GM23338 (cell line): ENCODE measurements at places on chromosomes 5 and 9. TPM values are rescaled to one million over a fixed set of nuclear protein-coding genes. Genes with fewer than 3 reads are reported as not detected.

GRCh38 chr5:81020478-81021167 lies 60.5 kb downstream of the RASGRF2 start:
- DNase-seq = no peak

DNA sequence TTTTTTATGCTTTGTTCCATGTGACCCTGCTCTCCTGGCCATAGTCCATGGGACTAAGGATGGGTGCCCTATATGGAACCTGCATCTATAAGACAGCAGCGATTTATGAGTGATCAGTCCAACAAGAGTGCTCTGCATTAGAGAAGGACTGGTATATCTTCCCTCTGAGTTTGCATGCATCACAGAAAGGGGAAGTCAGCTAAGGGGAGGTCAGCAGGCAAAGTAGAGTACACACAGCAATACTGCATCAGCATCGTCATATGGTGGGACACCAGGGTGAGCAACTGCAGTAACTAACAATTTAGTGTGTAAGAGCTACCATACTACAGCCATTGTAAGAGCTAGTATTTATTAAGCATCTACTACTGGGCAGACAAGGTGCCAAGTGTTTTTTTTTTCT lies 311.3 kb downstream of the NDUFS4 start:
- no peak for DNase-seq

- peak; percentile 18 for DNase-seq
Observed at GRCh38 chr9:16100537-16101091, 547.8 kb downstream of the CCDC171 start.

DNA sequence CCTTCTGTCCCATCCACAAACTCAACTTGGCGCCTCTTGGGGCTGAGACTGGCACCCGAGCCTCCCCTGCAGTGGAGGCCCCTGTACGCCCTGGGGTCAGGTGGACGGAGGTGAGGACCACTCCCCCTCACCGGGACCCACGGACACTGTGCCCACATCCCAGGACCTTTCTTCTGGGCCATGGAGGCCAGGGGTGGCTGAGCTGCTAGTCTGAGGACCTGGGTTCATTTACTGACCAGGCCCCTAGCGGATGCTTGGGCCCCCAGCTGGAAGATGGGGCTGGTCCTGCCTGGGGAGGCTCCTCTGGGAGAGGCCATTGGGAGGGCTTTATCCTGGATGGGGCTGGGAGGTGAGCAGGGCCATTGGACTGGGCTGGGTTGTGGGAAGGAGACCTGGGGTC lies 16.9 kb upstream of the SLC6A19 start:
- no peak for DNase-seq

Gene AGXT2
- not detected in 2 replicates for polyA plus RNA-seq

- no peak for DNase-seq
Observed at GRCh38 chr9:114196979-114197622, 41.8 kb downstream of the COL27A1 start.

Gene HRCT1
- not detected in 2 replicates for polyA plus RNA-seq

DNA sequence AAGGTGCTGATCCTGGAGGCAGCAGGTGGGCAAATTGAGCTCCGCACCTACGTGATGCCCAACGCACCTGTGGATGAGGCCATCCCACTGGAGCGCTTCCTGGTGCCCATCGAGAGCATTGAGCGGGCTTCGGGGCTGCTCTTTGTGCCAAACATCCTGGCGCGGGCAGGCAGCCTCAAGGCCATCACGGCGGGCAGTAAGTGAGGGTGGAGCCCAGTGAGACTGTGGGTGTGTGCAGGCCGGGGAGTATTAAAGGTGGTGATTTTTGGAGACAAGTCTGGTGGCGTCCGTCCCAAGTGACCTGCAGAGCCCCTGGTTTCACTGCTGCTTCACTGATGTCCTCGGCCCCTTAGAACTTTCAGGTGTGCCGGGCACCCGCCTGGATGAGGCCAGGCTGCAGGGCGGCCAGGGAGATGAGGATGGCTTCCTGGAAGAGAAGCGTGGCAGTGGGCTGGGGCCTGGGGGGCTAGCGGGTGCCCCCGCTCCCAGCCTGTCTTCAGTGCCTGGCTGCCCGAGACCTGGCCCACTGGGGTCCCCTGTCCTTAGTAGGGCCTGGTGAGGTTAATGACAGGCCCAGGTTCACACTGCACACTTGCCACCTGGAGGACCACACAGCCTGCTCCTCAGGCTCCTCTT lies 4.2 kb downstream of the ENDOG start:
- DNase-seq = no peak

Gene TAF11L10
- polyA plus RNA-seq = not detected in 2 replicates

DNA sequence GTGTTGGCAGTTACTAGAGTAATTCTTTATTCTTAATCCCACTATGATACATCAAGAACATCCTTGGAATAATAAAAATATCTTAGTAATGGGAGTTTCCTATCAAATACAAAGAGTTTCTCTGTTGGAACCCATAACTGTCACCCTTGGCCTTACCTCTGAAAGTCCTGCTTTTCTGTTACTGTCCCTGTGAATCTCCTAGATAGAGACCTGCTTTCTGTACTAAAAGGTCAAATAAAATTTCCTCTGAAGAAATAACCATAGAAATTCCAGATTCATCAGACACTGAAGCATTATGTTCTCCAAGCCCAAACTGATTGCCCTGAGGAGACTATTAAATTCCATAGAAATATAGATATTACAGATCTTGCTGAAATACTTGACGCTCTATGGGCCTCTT lies 63.0 kb downstream of the KCNV2 start:
- DNase-seq = no peak

DNA sequence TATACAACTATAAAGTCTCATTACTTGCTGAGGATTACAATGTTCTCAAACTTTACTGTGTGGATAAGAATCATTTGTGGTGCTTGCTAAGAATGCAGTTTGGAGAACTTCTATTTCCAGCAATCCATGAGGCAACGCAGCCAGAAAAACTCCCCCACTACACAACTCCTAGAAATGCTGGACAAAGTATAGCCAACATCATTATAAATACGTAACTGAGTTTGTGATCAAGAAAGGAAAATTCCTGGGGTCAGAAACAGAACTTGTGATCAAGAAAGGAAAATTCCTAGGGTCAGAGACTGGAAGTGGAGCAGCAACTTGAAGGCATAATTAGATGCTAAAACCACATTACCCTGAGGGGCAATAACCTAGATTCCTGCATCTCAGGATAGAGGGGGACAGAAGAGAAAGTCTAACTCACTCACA lies 81.1 kb downstream of the MAT2B start:
- no peak for DNase-seq

DNA sequence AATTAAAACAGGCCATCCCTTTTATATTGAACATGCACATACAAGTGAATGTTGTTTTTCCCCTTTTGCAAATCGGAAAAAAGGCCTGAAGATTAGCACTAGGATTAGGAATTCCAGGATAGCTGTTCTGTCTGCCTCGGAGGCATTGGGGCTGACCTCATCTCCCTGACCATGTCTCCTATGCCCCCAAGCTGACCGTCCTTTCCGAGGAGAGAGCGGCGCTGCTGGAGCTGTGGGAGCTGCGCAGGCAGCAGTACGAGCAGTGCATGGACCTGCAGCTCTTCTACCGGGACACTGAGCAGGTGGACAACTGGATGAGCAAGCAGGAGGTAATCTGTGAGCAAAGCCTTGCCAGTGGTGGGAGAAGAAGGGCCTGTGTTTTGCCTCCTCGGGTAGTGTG lies 28.3 kb downstream of the SPTAN1 start:
- DNase-seq = no peak

DNA sequence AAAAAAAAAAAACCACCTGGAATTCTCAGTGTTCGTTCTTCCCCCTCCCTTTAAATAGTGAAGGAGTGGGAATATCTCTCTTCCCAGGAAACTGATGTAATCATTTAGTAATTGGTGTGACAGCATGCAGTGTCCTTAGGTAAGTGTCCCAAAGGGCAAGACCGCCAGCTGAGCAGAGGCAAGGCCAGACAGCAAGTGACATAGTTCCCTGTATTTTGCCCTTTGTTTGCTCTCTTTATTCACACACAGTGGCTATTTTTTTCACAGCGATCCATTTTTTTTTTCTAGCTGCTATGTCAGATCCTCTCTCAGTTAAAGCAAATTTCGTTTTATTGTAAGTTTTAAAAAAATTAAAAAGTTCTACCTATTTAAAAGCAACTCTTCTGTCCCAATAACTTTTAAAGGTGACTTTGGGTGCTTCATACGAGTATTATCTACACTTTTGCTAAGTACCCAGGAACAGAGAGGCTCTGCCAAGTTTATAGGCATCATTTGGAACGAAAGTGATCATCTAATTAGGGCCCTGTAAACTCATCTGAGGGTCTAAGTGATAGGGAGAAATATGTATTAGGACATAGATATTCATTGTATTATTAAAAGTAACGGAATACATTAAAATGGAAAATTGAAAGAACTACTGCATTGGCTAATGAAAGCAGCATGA lies 98.2 kb upstream of the ALDH1A1 start:
- DNase-seq = peak; percentile 59

DNA sequence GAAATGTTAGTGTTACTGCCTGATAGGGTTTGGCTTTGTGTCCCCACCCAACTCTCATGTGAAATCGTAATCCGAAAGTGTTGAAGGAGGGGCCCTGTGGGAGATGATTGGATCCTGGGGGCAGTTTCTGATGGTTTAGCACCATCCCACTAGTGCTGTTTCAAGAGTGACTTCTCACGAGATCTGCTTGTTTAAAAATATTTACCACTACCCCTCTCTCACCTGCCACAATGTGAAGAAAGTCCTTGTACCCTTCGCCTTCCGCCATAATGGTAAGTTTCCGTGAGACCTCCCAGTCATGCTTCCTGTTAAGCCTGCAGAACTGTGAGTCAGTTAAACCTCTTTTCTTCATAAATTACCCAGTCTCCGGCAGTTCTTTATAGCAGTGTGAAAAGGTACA lies 2.6 kb upstream of the RFX3 start:
- DNase-seq = no peak

- DNase-seq = peak; percentile 28
Observed at GRCh38 chr9:128911529-128912035, 9.2 kb upstream of the PHYHD1 start.

DNA sequence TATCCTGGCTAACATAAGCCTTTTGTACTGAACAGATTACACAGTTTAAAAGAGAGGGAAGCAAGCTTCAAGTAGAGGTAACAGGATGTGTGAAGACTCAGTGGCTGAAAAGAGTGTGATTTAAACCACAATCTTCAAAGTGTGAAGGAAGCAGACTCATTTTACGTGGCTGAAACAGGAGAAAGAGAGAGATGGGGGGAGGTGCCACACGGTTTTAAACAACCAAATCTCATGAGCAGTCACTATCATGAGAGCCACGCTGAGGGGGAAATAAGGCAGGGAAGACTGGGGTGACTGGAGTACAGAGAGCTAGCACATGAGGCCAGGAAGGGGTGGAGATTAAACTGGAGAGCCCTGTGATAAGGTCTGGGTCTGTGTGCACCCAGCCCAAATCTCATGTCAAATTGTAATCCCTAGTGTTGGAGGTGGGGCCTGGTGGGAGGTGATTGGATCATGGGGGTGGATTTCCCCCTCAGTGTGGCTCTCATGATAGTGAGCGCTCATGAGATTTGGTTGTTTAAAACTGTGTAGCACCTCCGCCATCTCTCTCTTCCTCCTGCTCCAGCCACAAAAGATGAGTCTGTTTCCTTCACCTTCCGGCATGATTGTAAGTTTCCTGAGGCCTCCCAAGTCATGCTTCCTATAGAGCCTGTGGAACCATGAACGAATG lies 318.6 kb upstream of the CD180 start:
- DNase-seq = no peak

DNA sequence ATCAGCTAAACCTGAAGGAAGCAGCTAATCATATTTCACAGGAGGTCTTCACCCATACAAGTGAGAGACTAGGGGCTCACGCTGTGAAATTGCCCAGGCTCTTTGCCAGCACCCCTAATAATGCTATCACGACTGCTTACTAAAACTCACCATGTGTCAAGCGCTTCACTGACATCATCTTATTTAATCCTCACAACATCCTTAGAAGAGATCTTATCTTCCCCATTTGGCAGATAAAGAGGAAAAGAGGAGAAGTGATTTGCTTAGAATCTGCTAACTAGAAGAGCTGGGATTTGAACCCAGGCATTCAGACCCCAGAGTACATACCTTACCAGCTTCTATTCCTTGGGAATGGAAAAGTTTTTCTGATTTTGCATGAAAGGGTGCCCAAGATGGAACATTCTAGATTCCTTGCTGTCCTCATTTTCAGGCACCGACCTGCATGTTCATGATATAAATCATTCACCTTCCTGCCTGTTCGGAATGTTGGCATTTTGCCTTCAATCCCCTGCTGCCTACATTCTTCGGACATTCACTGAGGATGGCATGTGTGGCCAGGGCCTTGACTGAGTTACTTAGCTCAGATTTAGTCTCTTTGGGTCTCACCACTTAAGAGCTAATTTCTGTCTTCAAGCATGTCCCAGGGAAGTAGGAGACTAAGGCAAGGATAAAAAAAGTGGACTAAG lies 88.1 kb downstream of the SH3TC2 start:
- no peak for DNase-seq

DNA sequence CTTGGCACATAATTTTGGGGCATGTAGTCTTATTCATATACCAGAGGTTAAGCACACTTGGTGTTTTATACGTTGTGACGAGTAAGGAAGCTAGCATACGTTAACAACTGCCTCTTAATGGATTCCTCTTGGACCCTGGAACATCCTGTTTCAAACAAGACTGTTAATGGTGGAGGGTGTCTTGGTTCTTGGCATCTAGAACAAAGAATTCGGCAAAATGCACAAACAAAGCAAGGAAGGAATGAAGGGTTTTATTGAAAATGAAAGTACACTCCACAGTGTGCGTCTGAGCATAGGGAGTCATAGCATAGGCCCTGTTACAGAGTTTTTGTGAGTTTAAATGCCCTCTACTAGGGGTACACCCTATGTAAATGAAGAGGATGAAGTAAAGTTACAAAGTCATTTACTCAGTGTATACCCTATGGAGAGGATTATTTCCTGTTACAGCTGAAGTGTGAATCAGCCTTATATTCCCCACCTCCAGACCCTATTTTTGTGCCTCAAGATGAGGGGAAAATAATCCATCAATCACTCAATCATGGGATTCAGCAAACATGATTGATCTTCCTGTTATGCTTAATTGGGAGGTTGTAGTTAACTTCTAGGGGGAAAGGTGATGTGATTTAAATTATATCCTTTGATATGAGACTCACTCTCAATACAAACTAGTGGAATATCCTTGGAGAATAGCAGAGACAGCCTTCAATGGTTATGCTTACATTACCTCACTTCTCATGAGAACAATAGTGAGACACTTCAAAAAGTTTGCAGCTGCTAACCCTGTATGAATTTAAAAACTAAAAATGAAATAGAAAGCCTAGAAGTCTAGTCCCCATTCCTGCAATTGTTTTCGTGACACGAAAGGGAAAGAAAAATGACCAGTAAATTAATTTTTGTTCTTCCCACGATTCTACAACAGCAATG lies 84.9 kb upstream of the MYO10 start:
- DNase-seq = no peak

Gene HACD4
- 1.3 and 1.7 TPM in 2 replicates for polyA plus RNA-seq

DNA sequence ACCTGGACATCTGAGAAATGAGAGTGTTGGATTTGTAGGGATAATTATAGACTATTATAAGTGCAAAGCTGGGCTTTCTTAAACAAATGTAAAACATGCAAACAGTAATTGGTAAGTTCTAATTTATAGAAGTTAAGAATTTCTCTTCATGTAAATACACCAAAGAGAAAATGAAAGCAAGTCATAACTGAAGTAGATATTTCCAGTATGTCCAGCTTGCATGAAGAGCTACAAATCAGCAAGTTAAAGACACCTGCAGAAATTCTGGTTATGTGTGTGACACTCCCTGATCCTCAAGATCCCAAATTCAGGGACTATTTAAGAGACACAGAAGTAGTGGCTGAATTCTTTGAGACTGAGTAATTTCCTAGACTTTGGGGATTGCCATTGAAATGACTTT lies 308.9 kb downstream of the TLE4 start:
- no peak for DNase-seq

GRCh38 chr5:40485021-40485998 lies 194.4 kb upstream of the PTGER4 start:
- DNase-seq = no peak

GRCh38 chr5:64516216-64516615 lies 10.4 kb downstream of the RGS7BP start:
- no peak for DNase-seq

Gene POLE3
- 81.3 and 103 TPM in 2 replicates for polyA plus RNA-seq
